Activated naive CD4-positive, alpha-beta T cell treated with anti-CD3 and anti-CD28 coated beads, Interleukin-2, amount 10 ng/mL, durations not matched to agents 7 days and 5 days (primary cell): ENCODE measurements at places on chromosomes 2 and 18.

DNA sequence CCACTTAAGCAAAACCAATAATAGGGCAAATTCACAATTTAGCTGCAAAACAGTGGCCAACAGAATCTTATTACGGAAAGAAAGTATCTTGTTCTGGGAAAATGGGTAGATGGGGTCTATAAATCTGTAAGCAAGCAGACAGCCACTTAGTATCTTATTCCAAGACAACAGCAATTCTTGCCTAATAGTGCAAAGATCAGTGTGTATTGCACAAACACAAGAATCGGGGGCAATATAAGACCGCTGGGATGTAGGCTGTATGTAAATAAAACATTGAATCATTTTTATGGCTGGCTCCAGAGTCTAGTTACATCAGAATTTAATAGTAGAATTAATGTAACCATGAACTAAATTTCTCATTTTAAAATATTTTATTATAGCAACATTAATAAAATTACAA, 85.6 kb downstream of the FBXO15 start:
- no peak for DNase-seq

DNA sequence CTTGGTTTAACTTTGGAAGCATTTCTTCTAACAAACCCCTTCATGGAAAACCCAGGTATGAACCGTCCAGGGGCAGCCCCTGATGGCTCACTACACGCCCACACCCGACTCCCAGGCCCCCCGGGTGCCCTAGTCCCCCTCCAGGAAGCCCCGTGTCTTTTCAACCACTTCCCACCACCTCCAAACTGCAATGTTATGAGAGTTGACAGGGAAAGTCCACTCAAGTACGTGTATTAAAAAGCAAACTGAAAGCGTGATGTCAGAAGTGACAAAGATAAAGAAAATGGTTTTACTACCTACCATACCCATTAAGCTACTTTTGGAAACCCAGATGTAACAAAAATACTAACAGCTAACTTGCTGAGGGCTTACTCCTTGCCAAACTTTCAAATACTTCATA, 51.5 kb downstream of the L3MBTL4 start:
- DNase-seq: no peak

DNA sequence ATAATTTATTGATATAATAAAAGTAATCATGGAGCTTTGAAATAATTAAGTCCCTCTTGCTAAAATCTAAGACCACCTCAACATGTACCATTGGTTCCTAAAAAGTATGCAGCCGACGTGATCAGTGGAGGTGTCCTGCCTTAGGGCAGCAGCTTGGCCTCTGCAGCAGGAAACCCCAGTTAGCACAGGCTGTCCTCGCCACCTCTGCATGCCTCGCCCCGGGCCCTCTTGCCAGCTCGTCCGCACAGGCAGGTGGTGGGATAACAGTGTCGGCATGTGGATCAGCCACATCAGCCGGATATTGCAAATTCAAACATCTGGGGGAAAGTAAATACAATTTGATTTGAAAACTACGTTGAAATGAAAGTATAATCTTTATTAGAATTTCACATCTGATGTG, 22.9 kb downstream of the COA5 start:
- DNase-seq: no peak

GRCh38 chr2:200311139-200311538, 4.6 kb downstream of the SPATS2L start:
- no peak for DNase-seq

- DNase-seq: no peak
These were observed 17.7 kb downstream of the MRO start for GRCh38 chr18:50802141-50802540.

DNA sequence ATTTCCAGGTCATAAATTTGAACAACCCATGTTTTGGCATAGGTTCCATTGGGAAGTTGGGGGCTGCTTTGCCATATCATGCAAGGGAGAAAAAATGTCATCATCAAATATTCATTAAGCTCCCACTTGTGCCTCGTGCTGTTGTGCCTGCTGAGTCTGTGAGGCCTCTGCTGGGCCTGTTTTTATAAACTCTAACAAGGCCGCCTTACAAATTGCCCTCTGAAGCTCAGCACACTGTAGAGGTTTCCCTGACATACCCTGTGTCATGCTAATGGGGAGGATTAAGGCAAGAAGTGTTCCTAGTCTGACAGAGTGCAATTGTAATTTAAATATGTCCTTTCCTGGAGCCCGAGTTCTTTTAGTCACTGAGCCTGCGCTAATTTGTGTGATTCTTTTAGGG, 17.6 kb downstream of the OSBPL6 start:
- DNase-seq: no peak

GRCh38 chr18:24585996-24586566, 125.6 kb downstream of the HRH4 start:
- no peak for DNase-seq

DNA sequence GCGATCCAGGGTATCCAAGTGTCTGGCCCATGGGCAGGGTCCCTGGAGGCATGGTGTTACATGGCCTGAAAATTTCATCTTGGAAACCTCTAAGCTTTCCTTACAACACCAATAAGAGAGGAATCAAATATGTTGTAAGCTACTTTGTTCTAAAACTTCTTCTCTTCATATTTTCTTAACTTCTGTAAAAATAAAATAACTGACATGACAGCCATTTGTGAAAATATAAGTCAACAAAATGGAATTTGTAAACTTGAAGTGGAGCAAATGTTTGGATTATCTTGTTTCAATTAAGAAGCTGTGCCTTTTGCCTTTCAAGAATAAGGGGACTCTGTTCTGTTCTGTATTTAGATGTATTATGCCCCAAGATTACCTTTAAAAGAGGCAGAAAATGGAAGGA, 319.7 kb downstream of the LPIN1 start:
- DNase-seq: no peak

DNA sequence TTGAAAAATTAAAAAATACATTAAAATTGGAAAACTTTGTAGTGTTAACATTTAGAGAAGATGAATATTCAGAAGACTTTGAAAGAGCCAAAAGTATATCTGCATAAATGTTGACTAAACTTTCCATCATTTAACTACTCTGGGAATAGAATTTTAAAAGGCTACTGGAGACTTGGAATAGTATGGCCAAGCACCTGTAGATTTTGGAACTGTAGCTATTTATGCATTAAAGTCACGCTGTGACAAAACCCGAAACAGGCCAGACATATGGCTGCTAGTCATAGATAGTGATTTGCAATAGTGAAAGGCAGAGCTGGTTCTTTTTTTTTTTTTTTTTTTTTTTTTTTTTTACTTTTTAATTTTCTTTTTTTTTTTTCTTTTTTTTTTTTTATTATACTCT, 396.0 kb downstream of the SOCS6 start:
- DNase-seq: no peak

DNA sequence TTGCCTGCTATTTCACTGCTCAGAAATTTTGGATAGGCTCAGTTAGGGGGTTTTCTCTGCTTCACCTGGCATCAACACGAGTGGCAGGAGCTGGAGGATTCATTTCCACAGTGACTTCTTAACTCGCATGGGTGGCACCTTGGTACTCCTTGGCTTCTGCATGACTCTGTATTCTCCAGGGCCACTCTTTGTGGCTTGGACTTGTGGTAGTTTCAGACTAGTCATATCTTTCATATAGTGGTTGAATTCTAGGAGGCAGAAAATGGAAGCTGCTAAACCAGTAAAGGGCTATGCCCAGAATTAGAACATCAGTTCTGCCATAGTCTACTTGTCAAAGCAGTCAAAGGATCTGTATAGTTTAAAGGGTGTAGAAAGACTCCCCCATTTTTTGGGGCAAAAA, 6.8 kb downstream of the MAIP1 start:
- no peak for DNase-seq

- DNase-seq: no peak
These were observed 993 bp downstream of the COX7A2L start for GRCh38 chr2:42359965-42360483.

DNA sequence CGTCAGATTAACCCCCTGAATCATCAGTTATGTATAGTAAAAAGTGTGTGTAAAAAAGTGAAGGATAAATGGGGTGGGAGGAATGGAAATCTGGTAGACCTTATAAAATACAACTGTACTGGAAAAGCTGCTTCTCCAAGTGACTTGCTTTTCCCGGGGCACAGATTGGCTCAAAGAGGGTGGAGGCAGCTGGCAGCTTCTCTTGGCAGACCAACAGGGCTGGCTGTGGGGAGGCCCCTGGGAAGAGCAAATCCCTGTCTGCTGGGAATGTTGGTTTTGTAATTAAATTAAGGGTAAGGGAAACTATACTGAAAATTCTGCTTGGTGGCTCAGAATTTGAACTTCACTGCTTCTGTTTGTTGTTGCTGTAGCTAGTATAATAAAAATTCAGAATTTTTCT, 154.2 kb upstream of the DLX2 start:
- no peak for DNase-seq

GRCh38 chr2:65974067-65974723, 460.7 kb upstream of the MEIS1 start:
- no peak for DNase-seq
